SJSA1 (cell line): ENCODE measurements at places on chromosomes 6 and 20. TPM values are rescaled to one million over a fixed set of nuclear protein-coding genes. Genes with fewer than 3 reads are reported as not detected.

GRCh38 chr6:7392402-7392801, 2.8 kb downstream of the RIOK1 start:
- DNase-seq = no peak
- peaks cover 39% of the 10 kb centered on the region for H3K36me3 ChIP-seq
- H3K4me1 ChIP-seq = peaks cover 6% of the 10 kb centered on the region
- H3K27ac ChIP-seq = no peak overlapping the region

GRCh38 chr6:87714093-87714842, 12.2 kb upstream of the AKIRIN2 start:
- DNase-seq = no peak
- peak overlapping the region; percentile 44 for H3K27ac ChIP-seq
- no peaks in the 10 kb centered on the region for H3K27me3 ChIP-seq
- H3K4me1 ChIP-seq = peaks cover 14% of the 10 kb centered on the region
- no peak overlapping the region for H3K4me3 ChIP-seq

GRCh38 chr6:135382182-135382628, 115.3 kb downstream of the AHI1 start:
- no peak overlapping the region for H3K4me3 ChIP-seq
- no peak overlapping the region for H3K27ac ChIP-seq
- no peak for DNase-seq
- H3K27me3 ChIP-seq = no peaks in the 10 kb centered on the region

GRCh38 chr20:460180-460579, 2.2 kb downstream of the TBC1D20 start:
- peaks cover 3% of the 10 kb centered on the region; the same call in 1 of the 2 replicates for H3K27me3 ChIP-seq
- peaks cover 12% of the 10 kb centered on the region for H3K4me1 ChIP-seq
- H3K4me3 ChIP-seq = no peak overlapping the region

The KIF25 gene
- not detected in 2 replicates for total RNA-seq

DNA sequence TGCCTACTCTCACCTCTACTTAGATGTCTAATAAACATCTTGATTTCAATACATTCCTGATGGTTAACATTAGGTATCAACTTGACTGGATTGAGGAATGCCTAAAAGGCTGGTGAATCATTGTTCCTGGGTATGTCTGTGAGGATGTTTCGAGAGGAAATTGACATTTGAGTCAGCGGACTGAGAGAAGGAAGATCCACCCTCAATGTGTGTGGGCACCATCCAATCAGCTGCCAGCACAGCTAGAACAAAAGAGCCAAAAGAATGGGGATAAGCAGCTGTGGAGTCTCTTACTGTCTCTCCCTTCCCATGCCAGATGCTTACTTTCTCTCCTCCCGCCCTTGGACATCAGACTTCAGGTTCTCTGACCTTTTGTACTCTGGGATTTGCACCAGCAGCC, 128.6 kb upstream of the HS3ST5 start:
- no peak overlapping the region for H3K27ac ChIP-seq
- H3K36me3 ChIP-seq = no peaks in the 10 kb centered on the region
- no peak for DNase-seq
- no peaks in the 10 kb centered on the region for H3K27me3 ChIP-seq
- no peaks in the 10 kb centered on the region for H3K4me1 ChIP-seq

The STMND1 gene
- 1.00 TPM in 1 of 2 replicates, not detected in the other for total RNA-seq

The SMIM26 gene
- total RNA-seq = 84.1 and 117 TPM in 2 replicates

DNA sequence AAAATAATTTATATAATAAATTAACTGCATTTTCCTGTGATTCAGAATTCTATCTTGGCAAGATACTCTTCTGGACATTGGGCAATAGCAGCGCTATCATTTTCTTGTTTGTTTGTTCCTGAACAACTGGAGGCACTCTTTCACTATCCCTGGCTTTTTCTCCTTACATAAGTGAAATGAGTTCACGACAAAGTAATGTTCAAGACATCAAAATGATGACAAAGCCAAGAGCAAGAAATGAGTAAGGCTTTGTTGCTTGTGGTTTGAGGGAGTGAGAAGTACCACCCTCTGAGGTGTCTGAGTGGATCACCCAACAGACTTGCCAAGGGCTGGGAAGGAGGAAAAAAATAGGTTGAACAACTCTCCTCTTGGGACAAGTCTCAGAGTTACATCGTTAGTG, 466.6 kb upstream of the JAG1 start:
- peaks cover 4% of the 10 kb centered on the region; the same call in 1 of the 2 replicates for H3K4me1 ChIP-seq
- DNase-seq = peak; percentile 58
- H3K27ac ChIP-seq = no peak overlapping the region
- no peak overlapping the region for H3K4me3 ChIP-seq
- no peaks in the 10 kb centered on the region for H3K36me3 ChIP-seq
- no peaks in the 10 kb centered on the region for H3K27me3 ChIP-seq
